Activated naive CD8-positive, alpha-beta T cell treated with anti-CD3 and anti-CD28 coated beads, Interleukin-2, amount 50 U/mL, for 24 hours (primary cell): ENCODE measurements at places on chromosomes 7 and 10.

- DNase-seq = no peak
Measured at GRCh38 chr7:141231018-141231792, 157.3 kb downstream of the TMEM178B start.

DNA sequence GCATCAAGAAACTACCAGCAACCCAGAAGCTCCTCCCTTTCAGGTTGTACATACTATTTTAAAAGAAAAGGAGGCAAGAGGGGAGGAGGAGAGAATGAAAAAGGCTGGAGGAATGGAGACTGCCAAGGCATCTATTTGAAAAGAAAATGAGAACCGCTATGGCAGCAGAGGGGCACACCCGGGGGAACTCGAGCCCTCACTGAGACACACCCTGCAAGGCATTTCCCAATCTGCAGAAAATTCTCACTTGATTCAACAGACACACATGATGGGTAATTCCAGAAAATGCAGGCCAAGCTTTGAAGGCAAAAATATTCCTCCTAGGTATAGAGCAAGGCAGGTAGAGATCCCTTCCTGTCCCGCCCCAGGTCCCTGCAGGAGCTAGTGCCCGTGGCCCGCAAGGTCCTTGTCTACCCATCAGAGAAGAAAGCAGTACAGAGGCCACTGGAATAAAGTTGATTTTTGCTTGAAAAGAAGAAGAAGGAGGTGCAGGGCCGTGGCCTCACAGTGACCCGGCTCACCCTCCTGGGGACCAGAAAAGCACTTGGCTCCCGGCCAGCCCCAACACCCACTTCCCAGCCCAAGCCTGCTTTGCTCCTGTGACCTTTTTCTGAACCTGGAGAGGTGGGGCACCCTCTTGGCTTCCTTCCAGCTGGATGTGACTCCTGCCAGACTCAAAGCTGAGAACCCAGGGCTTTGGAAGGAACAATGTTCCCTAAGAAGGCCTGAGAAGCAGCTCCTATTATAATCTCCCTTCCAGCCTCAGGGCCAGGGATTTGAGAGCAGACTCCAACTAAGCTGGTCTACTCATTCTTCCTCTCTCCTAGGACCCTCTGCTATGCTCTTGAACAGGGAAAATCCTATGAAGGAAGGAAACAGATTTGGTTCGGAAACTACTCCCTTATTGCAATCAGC is 6.2 kb upstream of the PIK3CG start:
- DNase-seq = no peak

DNA sequence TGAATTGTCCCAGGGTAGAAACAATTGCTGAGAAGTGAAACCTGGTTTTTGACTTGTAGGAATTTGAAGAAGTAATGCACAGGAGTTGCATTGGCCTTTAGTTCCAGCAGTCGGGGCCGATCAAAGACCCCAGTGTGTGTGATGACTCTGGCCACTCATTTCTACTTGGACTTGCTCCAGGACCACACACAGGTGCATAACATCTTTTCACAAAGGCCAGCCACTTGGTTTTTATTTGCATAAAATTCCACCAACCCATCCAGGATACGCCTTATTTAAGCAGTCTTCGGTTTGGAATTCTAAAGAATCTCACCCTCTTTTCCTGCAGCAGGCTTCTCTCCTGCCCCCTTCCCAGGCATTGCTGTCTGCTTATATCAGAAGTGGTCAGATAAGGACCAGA is 162.0 kb upstream of the HABP2 start:
- DNase-seq = no peak

- DNase-seq = no peak
Measured at GRCh38 chr10:124179308-124180043, 86.1 kb upstream of the CHST15 start.

- DNase-seq = no peak
Measured at GRCh38 chr10:47276576-47277351, 23.2 kb upstream of the GDF10 start.

DNA sequence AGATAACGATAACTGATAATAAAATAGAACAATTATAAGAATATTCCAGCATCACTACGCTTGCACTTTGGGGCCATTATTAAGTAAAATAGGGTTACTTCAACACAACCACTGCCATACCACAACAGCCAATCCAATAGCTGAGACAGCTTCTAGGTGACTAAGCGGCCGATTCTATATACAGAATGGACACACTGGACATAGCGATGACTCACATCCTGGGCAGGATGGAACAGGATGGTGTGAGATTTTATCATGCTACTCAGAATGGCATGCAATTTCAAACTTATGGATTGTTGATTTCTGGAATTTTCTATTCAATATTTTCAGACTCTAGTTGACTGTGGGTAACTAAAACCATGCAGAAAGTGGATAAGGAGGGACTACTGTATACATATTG is 920.9 kb downstream of the LRMDA start:
- DNase-seq = no peak

GRCh38 chr10:59684006-59684405 is 25.6 kb downstream of the SLC16A9 start:
- no peak for DNase-seq

DNA sequence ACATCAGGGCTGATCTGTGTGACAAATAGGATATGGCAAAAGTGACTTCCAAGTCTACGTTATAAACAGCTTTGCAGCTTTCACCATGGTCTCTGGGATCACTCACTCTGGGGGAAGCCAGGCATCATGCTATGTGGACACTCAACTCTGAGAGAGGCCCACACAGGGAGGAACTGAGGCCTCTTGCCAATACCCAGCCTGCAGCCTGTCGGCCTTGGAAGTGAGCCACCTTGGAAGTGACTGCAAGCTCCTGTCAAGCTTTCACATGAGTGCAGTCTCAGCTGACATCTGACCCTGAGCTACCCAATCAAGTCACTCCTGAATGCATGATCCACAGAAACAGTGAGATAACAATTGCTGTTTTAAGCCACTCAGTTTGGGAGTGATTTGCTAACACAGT is 56.5 kb downstream of the MMRN2 start:
- no peak for DNase-seq

DNA sequence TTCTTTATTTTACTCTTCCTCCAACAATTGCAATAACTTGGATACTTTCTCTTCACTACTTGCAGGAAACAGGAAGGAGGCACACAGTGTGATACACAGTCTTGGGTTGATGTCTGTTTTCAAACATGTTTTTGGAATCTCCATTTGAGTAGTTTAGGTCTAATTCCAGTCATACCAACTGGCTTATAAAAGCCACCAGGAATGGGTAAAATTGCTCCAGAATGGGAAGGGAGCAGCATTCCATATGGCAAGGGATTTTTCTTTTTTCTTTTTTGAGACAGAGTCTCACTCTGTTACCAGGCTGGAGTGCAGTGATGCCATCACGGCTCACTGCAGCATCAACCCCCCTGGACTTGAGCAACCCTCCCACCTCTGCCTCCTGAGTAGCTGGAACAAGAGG is 545.1 kb upstream of the GALNT17 start:
- DNase-seq = no peak

GRCh38 chr7:17044396-17044795 is 162.6 kb upstream of the AGR3 start:
- DNase-seq = no peak

- no peak for DNase-seq
Measured at GRCh38 chr7:129771928-129772479, 160.5 kb downstream of the NRF1 start.

DNA sequence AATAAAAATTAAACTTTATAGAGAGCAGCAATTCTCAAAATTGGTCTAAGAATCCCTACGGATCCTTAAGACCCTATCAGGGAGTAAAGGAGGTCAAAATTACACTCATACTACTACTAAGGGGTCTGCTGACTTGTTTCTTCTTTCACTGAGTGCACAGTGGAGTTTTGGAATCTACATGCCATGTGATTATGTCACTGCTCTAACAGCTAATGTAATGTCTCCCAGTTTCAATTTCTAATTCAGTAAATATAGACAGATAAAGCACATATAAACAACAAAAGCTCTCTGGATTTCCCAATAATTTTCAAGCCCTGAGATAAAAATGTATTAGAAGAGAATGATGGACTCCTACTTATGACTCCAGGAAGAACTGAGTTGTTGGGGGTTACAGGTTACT is 74.6 kb downstream of the WAPL start:
- no peak for DNase-seq

DNA sequence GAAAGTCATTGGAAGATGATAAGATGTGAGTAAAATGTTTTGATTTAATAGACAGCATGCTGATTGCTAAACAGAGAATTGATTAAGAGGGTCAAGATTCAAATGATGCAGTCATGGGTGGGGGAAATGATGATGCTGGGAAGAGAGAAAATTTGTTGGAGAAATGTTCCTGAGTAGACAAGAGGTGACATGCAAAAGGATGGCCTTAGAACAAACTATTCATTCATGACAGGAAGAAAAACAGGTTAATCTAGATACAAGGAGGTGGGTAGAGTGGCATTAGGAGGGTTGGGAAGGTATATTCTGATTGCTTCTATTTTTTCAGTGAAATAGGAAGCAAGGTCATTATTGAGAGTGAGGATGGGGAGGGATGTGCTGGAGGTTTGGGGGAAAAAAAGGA is 146.7 kb downstream of the SEM1 start:
- DNase-seq = no peak

- no peak for DNase-seq
Measured at GRCh38 chr10:23885853-23886252, 323.1 kb upstream of the KIAA1217 start.

DNA sequence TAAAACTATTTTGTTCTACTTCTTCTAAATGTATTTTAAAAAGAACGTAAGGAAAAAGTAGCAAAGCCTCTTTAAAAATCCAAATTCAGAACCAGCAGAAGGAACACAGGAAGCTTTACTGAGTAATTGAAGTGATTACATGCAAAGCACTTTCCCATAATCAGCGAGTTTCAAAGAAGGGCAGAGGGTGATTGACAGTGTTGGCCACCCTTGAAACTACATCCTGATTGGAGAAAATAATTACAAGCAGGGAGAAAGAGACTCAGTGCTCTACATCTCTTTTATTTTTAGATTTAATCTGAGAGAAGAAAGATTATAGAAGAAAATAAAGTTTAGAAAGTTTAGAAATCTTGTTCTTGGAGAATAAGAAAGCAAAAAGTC is 20.3 kb upstream of the HGF start:
- no peak for DNase-seq

GRCh38 chr10:22029445-22030236 is 26.1 kb upstream of the DNAJC1 start:
- DNase-seq = no peak
